ENCODE measurements at places on chromosomes 5 and 9.

DNA sequence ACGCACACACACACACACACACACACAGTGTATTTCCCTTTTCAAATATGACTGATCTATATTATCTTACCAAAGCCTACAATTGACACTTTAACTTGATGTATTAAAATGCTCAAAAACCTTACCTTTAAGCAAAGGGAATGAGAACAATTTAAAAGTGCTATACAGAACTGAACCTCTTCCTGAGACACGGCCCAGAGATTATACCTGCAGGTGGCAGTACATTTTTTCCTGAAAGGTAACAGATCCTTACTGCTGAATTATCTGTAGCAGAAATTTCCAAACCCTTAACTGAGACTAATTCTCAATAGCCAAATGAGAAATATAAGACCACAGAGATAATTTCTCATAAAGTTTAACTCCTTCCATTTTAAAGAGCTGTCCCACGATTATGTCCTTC is 91.1 kb downstream of the MYO10 start:
- no peak for DNase-seq

DNA sequence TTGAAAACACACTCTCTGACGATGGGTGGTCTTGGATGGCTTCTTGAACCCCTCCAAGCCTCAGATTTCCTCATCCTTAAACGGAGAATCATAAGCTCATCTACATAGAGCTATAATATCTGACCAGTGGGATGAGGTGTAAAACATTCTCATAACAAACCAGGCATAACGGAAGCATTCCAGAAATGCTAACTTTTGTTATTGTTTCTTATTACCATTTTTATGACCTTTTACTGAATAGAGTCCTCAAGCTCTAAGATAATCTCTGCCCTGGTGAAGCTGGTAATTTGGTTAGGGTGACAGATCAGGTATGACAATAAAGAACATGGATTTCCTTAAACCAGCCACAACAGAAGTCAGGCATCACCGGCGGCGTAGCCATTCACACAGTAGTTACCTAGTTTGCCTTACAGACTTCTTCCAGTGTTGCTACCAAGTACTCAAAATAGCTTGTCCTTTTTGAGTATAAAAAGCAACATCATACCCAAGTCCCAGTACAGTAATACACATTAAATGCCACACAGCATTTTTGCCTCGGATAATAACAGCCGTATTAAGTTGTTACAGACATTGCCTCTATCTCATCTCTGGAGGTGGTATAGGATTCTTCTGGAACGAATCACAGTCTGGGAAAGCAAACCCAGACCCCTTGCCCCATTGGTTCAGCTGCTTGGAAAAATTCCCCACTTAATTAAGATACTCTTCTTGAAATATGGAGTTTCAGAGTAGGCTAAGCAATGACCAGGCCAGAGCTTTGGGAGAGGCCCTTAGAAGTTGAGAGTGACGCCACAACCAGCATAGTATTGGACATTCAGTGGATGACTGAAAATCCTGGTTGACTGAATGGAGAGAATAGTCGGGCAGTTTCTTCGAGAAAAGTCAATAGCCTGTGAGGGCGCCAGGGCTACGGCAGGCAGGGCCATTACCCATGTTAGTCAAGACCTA is 252.5 kb downstream of the SLIT3 start:
- DNase-seq = no peak

DNA sequence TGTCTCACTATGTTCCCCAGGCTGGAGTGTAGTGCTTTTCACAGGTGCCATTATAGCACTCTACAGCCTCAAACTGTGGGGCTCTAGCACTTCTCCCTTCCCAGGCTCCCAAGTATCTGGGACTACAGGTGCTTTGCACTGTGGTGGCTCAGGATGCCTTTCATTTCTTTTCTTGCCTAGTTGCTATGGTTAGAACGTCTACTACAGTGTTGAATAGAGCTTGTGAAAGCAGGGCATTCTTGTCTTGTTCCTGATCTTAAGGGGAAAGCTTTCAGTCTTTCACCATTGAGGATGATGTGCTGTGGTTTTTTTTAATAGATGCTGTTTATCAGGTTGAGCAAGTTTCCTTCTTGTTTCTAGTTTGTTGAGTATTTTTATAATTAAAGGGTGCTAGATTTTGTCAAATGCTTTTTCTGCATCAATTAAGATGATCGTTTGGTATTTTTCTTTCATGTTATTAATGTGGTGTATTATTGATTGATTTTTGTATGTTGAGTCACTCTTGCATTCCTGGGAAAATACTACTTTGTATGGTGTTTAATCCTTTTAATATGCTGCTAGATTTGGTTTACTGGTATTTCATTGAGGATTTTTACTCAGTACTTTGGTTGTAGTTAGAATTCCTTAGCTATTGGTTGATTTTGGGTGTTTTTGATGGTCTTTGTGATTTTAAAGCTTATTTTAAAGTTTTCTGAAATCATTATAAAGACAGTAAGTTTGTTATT is 35.6 kb downstream of the GPBP1 start:
- peak; percentile 8 for DNase-seq

DNA sequence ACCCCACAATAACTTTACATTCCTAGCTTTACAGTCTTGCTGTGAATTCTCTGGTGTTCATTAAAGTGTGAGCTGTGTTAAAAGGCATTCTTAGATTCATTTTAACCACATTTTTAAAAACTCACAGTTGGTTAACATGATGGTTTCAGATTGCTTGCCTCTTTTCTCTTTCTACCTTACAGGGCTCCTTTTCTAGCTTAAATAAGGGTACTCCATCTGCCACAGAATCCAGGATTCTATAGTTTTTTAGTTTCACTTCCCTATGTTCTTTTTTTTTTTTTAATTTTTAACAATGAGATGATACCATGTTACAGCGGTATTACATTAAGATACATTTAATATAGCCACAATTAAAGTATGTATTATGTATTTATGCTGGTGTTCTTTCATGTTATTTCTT is 3.9 kb upstream of the FBXO4 start:
- DNase-seq = no peak

DNA sequence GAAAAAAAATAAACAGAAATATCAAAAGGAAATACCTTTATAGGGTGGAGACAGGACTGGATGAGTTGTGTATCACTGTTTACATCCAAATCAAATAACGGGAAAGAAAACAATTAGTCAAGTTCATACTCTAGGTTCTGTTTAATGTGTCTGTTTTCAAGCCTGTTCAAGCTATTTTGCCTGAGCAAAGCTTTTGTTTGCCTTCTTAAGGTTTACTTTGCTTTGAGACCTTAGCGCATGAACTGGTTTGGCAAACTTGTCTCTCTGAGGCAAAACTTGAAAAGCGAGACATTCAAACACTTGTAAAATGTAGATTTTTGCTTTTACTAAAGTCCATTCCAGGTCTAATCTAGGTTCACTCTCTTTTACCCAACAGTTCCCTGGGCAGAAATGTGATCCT is 174.1 kb upstream of the RFX3 start:
- DNase-seq = no peak

- DNase-seq = no peak
Measured at GRCh38 chr5:71662381-71662780, 56.7 kb upstream of the CARTPT start.

GRCh38 chr5:74146796-74147195 is 493.7 kb downstream of the ENC1 start:
- DNase-seq = no peak

GRCh38 chr9:80020530-80020929 is 448.8 kb downstream of the TLE4 start:
- DNase-seq = no peak

All from hematopoietic multipotent progenitor cell (in vitro differentiated cells).